Choroid plexus epithelial cell (primary cell): ENCODE measurements at places on chromosomes 2 and 18.
A peak's percentile ranks its signal among the peaks of the same experiment; 100 is the strongest.

- no peak for DNase-seq
Observed at GRCh38 chr2:20150806-20151571, 73.9 kb downstream of the SDC1 start.

DNA sequence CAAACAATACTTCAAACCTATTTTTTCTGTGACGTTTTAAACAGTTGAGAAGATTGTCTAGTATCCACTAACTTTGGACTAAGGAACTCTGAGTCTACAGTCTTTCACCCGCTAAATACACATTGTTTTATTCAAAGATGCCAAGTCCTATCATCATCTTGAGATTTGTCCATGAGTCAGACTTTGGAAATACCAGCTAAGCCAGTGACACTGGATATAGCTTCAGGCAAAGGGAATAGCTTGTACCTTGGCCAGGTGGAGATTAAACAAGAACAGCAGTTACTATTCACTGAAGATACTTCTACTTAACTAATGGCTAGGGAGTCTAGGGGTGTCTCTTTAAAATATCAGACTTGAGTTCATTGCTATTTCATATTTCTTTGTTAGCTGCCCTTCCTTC lies 137.5 kb downstream of the COMMD1 start:
- DNase-seq, result no peak

DNA sequence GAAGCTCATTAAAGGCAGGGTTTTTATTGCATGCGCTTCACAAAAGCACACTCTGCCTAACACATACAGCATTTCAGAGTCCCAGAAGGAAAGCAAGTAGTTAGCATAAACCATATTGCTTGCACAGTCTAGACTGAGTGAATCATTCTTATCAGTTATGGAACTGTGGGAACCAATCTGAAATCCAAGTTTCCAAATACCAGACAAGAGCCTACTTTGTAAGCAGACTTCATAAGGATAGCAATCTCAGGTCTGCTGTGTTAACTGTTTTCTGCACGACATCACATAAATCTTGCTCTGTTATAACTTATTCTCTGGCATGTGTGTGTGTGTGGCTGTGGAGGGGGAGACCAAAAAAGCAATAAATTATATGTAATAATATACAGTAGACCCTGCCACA lies 608.1 kb upstream of the REG3G start:
- no peak for DNase-seq

DNA sequence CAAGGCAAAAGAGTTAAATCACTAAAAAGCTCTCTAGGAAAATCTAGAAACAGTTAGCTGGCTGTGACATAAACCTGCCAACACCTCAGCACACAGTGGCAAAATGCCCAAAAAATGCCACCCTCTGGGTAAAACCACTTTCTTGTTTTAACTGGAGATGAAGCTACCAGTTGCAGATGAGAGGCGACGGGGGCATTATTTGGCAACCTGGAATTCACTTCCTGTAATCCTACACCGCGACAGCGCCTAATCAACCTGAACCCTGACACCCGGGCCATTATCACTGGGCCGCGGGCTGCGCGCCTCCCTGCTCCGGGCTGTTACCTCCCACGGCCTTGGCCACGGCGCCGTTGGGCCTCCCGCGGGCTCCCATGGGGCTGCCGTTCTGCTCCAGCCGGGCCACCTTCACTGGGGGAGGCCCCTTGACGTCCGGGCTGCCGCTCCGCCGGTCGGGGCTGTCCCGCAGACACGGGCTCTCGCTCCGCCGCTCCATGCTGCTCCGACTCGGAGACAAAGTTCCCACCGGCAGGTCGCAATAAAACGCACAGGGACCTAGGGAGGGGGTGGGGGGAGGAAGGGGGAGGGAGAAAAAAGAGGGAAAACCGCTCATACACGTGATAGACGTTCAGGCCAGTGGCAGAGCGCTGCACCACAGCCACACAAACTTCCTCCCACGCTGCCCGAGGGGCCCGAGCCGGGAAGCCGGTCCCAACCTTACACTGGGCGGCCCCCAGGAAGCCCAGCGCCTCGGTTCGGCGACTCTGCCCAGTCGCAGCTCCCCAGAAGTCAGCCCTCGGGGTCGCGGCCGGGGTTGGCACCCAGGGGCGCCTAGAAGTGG lies 2.0 kb downstream of the SATB2 start:
- peak; percentile 13 for DNase-seq

DNA sequence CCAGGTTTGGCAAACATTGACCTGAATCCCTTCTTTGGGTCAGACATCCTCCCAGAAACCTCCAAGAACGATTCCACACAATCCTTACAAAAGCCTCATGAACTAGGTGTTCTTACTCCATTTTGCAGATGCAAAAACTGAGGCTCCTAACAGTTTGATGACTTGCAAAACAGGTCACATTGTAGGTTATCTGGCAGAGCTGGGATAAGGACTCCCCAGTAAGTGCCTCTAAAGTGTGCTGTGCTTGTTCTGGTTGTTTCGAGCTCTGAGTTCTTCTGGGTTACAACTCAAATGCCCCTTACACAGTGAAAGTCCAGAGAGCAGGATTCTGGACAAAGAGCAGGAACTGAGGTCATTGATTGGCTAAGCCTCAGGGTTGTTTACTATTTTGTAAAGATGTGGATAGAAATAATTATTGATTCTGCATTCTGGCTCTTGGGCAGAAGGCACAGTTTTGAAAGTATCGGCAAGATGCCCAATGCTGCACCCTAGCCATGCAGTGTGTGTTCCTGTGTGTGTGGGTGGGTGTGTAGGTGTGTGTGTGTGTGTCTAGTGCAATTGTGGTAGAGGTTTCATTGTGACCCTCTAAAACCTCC lies 17.0 kb upstream of the IGFBP2 start:
- DNase-seq, result no peak
